Lung (tissue), 17 donors: ENCODE measurements at places on chromosomes 6 and 20. TPM values are rescaled to one million over a fixed set of nuclear protein-coding genes. Genes with fewer than 3 reads are reported as not detected.

GRCh38 chr20:8244637-8245036, 112.6 kb downstream of the PLCB1 start:
- H3K27ac ChIP-seq, result no peak overlapping the region
- no peak overlapping the region for H3K4me3 ChIP-seq
- H3K27me3 ChIP-seq, result no peaks in the 10 kb centered on the region
- DNase-seq, result peak; percentile 90
- no peaks in the 10 kb centered on the region for H3K36me3 ChIP-seq
- H3K4me1 ChIP-seq, result no peaks in the 10 kb centered on the region

The SALL4 gene
- 3.8 TPM for total RNA-seq

DNA sequence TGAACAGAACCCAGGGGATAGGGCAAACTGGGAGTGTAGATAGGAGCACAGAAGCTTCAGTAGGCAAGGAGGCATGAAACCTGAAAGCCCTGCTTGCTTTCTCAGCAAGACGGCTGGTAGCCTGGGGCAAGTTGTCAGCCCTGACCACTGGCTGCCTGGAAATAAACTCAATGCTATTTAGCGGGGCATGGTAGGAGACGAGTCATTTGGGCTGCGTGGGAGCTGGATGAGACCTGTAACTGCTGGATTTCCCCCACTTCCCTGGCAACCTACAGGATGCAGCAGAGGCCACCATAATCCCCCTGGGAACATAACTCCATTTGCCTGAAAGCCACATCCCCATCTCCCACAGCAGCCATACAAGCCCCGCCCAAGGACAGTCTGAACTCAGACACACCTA, 332.6 kb upstream of the TBX18 start:
- no peak overlapping the region for H3K4me3 ChIP-seq
- H3K27me3 ChIP-seq, result no peaks in the 10 kb centered on the region
- DNase-seq, result no peak
- no peak overlapping the region for H3K27ac ChIP-seq

DNA sequence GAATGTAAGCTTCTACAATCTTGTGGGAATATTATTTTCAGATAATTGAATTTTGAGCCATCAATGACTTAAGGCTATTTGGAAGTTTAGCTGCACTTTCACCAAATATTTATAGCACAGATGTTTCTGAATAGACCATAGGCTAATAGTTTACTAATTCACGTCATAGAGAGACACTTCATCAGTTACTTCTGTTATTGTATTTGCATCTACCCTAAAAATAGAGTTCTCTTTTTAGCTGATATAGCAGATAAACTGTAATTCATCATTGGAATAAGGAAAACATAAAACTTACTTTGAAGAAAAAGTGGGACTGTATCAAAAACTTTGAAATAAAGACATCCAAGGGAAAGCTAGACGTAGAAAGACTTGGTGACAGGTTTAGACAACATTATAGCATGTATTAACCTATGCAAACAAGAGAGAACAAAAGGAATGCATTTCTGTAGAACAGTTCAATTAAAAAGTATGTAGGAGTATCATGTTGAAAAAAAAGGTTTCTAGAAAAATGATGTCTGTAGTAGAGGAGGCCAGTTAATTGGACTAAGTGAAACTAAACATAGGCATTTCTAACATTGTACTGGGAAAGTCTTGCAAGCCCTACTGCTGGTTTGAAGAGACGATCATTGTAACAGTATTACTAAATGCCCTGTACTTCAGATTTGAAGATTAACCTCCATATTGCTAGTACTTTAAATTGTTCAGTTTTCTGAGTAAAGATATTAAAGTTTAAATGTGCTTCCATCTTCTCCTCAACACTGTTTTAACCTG, 123.3 kb downstream of the ZFAND3 start:
- DNase-seq, result no peak
- no peaks in the 10 kb centered on the region for H3K36me3 ChIP-seq
- H3K4me1 ChIP-seq, result no peaks in the 10 kb centered on the region

GRCh38 chr20:3510110-3510509, 39.3 kb downstream of the ATRN start:
- peak; percentile 25 for DNase-seq
- no peak overlapping the region for H3K4me3 ChIP-seq
- peaks cover 2% of the 10 kb centered on the region for H3K4me1 ChIP-seq

DNA sequence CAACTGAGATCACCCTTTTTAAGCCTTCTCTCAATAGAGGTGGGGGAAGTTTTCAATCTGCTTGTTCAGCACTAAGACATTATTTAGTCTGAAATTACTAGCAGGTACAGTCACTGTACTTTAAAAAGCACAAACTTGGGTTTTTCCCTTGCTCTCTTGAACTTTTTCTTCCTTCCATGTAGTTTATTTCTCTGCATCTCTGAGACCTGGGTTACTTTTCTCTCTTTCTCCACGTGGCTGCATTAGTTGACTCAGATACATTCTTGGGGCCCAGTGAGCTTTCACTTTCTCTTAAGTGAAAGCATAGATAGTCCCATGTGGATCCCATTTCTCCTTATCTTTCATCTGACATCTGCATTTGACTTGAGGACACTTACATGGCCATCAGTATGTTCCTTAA, 433.9 kb upstream of the MAP3K7 start:
- H3K36me3 ChIP-seq, result no peaks in the 10 kb centered on the region
- no peaks in the 10 kb centered on the region for H3K4me1 ChIP-seq
- H3K27me3 ChIP-seq, result no peaks in the 10 kb centered on the region
